Head of caudate nucleus (tissue), 42 donors: ENCODE measurements at places on chromosomes 4 and X.

- no peak for DNase-seq
Observed at GRCh38 chrX:150100261-150100660, 162.0 kb upstream of the EOLA2 start.

GRCh38 chr4:14871676-14872430, 130.4 kb upstream of the CPEB2 start:
- DNase-seq: no peak

GRCh38 chr4:77104791-77105540, 29.2 kb upstream of the CCNI start:
- peak; percentile 55 for DNase-seq

DNA sequence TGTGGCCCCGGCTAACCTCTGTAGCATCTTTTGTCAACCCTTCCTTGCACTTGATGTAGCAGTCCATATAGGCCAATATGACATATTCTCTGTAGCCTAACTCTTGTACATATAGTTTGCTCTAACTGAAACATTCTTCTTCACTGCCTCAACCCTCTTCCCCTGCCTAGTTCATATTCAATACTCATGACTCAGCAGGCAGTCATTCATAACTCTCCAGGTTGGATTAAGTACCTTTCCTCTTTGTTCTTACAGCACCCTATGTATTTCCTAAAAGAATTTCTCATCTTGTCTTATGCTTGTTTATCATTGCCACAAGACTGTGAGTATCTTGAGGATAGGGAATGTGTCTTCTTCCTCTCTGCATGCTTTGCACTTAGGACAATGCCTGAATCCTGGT, 76.9 kb downstream of the TMLHE start:
- no peak for DNase-seq

DNA sequence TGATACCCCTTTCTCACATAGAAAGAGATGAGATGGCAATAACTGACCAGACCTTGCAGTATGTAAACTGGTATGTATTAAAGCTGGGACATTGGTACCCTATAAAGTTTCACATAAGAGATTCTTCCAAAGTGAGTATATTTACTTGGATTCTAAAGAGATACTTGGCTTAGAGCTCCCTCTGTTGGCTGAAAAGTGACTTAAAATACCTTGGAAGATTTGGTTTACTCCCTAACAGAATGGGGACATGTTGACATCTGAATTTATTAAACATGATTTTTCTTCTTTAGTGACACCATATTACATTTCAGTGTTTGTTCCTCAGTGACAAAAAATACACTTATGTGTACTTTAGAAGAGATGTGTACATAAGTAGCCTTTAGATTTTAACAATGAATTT, 47.9 kb upstream of the RGN start:
- no peak for DNase-seq

GRCh38 chrX:154428176-154429171, at the start of gene ATP6AP1:
Gene ATP6AP1, plus strand, starts transcription at chrX:154428677. Its CDS starts 16 bp downstream, at chrX:154428693.
- DNase-seq: peak; percentile 90

GRCh38 chr4:86720508-86721068, 126.5 kb downstream of the PTPN13 start:
- no peak for DNase-seq

DNA sequence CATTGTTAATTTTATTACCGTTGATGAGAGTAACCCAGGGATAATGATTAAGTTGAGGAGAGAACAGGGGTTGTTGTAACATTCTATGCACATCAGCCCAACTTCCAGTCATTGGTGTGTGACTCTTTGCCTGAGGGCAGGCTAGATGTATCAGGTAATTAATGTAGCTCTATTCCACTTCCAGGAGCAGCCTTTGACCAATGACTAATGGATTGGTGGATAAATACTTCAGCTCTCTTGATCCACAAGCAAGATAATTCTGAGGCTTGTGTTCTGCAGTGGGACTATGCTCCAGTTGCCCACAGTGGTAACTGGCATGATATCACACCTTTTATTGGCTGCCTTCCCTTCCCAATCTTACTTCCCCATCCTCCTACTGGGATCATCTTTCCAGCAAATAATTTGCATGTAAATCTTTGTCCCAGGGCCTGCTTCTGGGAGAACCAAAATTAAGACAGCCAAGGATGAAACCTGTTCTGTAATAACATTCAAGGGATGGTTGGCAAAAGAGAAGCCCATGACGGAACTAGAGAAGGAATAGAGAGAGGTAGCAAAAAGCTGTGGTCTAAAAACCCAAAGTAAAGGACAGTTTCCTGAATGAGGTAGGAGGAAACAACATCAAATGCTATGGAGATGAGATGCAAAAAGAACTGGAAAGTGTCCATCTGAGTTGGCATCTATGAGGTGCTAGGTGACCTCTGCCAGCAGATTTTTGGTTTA, 241.4 kb upstream of the RPS6KA3 start:
- no peak for DNase-seq

DNA sequence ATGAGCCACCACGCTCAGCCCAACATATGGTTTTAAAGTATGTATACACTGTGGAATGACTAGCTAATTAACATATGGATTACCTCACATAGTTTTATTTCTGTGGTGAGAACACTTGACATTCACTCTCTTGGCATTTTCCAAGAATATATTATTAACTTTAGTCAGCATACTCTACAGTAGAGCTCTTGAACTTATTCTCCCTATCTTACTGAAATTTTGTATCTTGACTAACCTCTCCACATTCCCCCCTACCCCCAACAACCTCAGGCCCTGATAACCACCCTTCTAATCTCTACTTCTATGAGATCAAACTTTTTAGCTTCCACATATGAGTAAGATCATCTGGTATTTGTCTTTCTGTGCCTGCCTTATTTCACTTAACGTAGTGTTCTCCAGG, 38.6 kb upstream of the AGA start:
- no peak for DNase-seq

DNA sequence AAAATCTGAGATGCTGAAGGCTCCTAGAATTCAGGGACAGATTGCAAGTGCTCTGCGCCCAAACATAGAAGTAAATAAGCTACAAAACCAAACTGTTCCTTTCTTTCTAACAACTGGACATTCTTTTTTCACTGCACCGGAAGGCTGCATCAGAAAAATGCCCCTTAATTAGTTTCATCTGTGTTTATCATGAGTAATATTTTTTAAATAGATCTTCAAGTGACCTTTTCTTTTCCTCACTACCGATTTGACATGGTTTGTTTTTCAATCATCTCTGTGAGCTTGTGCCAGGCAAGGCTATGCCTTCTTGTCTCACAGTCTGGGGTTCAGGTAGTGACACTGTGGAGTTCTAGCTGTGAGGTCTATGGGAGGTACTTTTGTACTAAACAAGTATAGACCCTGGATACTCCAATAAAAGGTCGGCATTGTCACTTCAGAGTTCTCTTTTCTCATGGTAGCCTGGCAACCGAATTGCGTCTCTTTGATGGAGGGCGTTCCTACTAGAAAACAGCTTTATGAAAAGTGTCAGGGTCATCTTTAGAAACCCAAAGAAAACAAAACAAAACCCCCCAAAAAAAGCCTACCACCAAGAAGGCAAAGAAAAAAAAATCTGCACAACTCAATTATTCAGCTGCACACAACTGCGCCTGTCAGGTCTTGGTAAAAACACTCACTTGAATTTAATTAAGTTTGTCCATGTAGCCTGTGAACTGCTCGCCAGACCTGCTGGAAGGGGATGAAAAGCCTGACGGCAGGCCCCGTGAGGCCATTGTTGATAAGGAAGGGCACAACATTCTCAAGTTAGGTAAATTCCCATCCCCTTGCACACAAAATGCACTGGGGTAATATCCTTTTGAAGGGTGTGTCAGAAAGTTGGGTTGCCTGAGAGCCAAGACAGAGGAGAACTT, 22.8 kb upstream of the ADAMTS3 start:
- no peak for DNase-seq

GRCh38 chr4:88283661-88284438, 511 bp downstream of the PPM1K start:
- peak; percentile 71 for DNase-seq
